ENCODE measurements at places on chromosomes 6 and 20. TPM values are rescaled to one million over a fixed set of nuclear protein-coding genes. Genes with fewer than 3 reads are reported as not detected.

The TXLNB gene
- polyA plus RNA-seq = 0.10 TPM

The CD93 gene
- polyA plus RNA-seq = 0.03 TPM

The PRKN gene
- 0.64 TPM for polyA plus RNA-seq

The NKX2-4 gene
- polyA plus RNA-seq = 0.61 TPM

The UBE2C gene
- polyA plus RNA-seq = 698 TPM

The USP49 gene
- polyA plus RNA-seq = 5.9 TPM

The MLN gene
- not detected for polyA plus RNA-seq

The SPATS1 gene
- polyA plus RNA-seq = not detected

Data from GM23338 (cell line).